ENCODE measurements at places on chromosomes 11 and 22.
A peak's percentile ranks its signal among the peaks of the same experiment; 100 is the strongest.

GRCh38 chr22:46618667-46619066 is 1.5 kb upstream of the GRAMD4 start:
- no peak for DNase-seq

GRCh38 chr11:87325490-87325872 is 287.7 kb downstream of the TMEM135 start:
- DNase-seq: no peak

DNA sequence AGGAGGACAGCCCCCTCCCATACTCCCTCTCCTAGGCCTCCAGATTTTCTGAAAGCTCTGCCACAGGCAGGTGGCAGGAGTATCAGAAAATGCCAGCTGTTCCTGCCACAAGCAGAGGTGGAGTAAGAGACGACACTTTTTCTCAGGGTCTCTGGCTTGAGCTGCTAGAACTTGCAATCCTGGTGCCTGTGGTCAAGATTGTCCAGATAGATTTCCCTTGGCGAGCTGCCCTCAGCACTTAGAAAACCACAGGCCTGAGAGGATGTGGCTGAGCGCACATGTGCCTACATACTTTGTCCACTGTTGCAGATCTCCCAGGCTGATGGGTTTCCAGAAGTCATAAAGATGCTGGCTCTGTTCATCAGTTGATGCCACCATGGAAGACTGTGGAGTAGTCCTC is 65.7 kb upstream of the NAV2 start:
- peak; percentile 95 for DNase-seq

DNA sequence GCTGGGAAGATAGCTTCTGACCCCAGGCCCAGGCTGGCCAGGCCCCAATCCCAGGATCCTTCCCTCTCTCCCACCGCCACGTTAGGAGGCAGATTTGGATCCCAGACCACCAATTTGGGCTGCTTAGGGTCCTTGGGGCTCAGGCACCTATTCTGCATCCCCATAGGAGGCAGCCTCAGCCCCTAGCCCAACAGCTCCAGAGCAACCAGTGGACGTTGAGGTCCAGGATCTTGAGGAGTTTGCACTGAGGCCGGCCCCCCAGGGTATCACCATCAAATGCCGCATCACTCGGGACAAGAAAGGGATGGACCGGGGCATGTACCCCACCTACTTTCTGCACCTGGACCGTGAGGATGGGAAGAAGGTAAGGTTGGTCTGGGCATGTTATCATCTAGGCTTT is 16.1 kb downstream of the TUB start:
- no peak for DNase-seq

- no peak for DNase-seq
Measured at GRCh38 chr22:25161017-25161915, 38.4 kb upstream of the CRYBB3 start.

- no peak for DNase-seq
Measured at GRCh38 chr22:46392137-46392844, 56.8 kb downstream of the TRMU start.

- no peak for DNase-seq
Measured at GRCh38 chr11:126444072-126444471, 88.6 kb downstream of the ST3GAL4 start.

DNA sequence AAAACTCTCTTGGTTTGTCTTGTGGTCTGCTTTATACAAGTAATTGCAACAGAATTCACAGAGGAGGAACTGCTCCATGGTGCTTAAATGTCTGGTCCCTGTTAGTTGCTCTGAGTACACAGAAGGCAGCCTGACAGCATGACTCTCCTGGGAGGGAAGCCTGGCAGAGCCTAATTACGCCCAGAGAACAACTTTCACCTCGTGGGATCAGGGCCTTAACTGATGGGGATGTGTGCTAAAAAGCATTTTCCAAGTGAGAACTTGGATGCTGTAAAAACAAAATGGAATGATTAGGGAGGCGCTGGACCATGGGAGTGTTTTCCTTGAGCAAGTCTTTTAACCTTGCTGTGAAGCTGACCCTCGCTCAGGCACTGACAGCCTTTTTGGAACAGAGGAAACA is 154.0 kb upstream of the TENM4 start:
- no peak for DNase-seq

DNA sequence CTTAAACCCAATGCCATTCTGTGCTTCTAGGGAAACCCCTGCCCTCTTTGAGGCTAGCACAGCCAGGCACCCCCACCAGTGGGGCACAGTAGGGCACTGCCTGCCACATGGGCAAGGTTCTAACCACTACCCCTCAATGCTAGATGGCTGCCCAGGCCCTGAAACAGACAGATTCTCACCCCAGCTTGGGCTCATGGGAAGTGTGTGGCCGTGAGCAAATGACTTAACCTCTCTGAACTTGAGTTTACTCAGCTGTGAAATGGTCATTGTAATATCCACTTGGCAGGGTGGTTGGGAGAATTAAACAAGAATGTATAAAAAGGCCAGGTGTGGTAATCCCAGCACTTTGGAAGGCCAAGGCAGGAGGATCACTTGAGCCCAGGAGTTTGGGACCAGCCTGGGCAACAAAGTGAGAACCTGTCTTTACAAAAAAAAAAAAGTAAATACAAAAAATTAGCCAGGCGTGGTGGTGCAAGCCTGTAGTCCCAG is 22.4 kb downstream of the C22orf23 start:
- no peak for DNase-seq

DNA sequence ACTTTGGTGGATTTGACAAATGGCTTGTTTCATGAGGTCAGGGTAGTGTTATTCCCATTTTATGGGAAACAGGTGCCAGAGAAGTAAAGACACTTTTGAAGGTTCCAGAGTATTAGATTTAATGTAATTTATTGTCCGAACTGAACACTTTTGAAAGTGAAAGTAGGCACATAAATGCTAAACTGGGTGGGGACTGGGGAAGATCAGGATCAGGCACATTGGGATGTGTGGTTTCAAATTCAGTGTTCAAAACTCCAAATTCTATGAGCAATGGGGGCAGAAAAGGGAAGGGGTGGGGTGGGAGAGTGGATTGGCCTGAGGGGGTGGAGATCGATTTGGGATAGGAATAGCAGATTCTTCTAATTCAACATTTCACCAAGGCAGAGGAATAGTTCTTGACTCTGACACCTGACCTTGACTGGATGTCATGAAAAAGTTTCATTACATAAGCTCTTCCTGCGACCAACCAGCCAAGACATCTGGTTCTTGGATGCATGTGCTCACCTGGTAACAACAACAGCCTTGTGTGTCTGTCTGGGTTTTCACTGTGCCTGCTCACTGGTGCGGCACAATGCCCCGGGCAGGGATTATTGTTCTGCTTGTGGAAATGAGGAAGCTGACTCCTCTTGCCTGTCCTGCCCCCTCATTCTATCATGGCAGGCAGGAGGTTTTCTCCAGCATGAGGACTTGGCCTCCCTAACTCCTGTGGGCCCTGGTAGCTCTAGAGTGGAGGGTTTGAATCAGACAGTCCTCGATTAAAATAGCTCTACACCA is 10.8 kb downstream of the PPFIBP2 start:
- DNase-seq: no peak

DNA sequence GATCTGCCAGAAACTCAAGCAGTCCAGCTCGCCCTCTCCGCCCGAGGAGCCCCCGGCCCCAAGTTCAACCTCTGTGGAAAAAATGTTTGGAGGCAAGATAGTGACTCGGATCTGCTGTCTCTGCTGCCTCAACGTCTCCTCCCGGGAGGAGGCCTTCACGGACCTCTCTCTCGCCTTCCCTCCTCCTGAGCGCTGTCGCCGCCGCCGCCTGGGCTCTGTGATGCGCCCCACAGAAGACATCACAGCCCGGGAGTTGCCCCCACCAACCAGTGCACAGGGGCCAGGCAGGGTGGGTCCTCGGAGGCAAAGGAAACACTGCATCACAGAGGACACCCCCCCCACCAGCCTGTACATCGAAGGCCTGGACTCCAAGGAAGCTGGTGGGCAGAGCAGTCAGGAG is 20.8 kb downstream of the USP35 start:
- no peak for DNase-seq

DNA sequence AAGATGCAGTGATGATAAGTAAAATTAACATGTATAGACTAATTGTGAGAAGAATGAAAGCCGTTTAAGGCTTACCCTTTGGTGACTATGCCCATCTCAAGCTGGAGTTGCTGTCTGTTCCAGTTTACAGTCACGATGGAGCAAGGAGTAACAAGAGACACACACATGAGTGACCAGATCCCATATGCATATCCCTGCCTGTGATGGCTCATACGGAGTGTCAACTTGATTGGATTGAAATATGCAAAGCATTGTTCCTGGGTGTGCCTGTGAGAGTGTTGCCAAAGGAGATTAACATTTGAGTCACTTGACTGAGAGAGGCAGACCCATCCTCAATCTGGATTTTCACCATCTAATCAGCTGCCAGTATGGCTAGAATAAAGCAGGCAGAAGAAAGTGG is 786.8 kb downstream of the FAM181B start:
- no peak for DNase-seq

- DNase-seq: no peak
Measured at GRCh38 chr22:45582236-45582954, 79.7 kb downstream of the FBLN1 start.

DNA sequence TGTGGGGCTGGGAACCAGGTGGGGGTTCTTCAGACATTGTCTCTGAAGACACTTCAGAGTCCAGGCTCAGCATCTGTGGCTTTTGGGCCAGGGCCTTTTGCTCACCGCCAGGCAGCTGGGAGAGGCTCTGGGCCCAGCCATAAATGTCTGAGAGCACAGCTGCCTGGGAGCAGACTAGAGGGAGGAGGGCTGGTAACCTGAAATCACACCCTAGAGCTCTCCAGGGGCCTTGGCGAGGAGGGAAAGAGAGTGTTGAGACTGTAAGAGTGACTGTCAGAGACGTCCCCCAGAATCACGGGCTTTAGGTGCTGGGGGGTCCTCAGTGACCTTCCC is 4.1 kb downstream of the TRABD start:
- DNase-seq: no peak

DNA sequence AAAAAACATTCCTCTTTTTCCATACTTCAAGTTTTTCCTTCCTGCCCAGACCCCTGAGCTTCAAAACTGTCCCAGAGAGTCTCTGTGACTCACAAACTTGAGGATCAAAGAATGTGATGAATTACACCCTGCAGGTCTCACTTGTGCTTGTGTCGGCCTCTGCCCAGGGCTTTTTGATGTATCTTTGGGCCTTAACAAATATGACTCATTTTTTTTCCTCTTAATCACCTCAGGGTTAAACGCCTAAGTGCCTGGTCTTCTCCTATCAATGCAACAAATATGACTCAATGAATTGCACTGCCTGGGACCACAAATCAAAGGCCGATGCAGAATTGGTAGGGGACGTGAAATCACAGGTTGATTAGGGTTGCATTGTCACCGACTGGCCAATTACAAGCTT is 267.7 kb downstream of the LARGE1 start:
- no peak for DNase-seq

GRCh38 chr22:39725351-39726035 is 154.9 kb downstream of the CACNA1I start:
- no peak for DNase-seq

DNA sequence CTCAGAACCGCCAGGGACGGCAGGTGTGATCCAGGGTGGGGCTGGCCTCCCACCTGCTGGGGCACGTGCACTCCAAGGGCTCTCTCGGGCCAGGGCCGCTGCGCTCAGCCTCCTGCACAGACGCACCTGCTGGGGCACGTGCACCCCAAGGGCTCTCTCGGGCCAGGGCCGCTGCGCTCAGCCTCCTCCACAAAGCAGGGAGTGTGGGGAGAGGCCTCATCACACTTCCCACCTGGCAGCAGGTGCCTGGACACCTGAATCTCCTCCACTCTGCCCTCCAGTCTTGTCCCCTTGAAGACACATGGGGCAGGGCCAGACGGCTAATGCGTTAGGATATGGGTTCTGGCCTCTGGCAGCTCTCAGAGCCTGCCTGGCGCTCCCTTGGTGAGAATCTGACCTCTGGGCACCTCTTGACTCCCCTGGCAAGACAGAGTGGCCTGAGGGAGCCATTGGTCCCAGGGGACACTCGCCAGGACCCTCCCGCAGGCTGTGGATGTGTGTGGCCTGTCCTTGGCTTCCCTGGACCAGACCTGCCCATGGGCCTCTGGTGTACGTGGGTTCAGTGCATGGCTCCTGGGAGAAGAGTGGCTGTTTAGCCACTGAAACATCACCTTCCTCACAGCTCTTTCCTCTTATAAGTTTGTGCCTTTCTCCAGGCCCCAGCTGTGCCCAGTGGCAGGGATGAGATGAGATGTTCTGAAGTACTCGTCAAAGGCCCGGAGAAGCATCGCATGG is 73.5 kb downstream of the BRD1 start:
- DNase-seq: no peak

DNA sequence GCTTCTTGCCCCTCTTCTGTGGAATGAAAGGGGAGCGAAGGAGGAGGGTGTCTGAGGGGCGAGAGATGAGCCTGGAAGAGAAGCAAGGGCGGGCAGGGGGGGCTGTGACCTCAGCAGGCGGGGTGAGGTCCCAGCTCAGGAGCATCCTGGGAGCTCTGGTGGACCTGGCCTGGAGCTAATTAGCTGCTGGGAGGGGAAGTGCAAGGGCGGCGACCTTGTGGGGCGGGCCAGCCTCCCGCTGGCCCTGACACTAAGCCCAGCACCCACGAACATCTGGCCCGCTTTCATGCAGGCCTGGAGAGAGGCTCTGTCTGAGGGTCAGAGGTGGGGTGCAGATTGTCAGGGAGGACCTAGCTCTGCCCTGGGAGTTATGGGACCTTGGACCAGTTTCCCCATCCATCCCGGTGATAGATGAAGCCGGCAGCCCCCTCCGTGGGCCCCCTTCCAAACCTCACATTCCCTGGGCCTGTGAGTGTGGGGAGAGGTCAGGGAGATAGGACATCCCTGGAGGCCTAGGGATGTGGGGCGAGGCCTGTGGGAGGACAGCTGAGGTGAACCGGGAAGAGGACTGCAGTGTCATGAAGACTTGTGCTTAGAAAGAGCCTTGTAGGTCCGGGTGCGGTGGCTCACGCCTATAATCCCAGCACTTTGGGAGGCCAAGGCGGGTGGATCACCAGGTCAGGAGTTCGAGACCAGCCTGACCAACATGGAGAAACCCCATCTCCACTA is 28.5 kb upstream of the CD82 start:
- DNase-seq: no peak

- DNase-seq: no peak
Measured at GRCh38 chr11:41235668-41236067, 223.8 kb downstream of the LRRC4C start.

GRCh38 chr11:126175393-126175792 is 36.1 kb downstream of the RPUSD4 start:
- no peak for DNase-seq

DNA sequence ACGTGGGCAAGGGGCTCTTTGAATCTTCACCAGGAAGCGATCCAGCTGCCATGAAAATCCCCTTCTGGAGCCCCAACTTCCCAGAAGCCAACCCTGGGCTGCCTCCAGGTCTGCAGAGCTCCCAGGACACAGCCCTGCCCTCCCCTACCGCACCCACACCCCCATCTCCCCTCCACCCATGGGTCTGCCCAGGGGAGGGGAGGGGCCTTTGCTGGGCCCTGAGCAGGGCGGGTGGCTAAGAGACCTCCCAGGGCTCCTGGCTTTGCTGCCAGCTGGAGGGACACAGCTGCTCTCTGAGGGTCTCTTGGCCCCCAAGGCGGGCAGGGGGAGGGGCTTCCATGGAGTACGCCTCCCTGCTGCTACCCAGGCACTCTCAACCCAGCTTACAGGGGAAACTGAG is 64.1 kb downstream of the WNT7B start:
- DNase-seq: no peak

GRCh38 chr22:40533712-40534378 is 102.7 kb downstream of the MRTFA start:
- DNase-seq: peak; percentile 60

All from HFFc6 (cell line).